RPMI7951 (cell line): ENCODE measurements at places on chromosomes 16 and 17.
A peak's percentile ranks its signal among the peaks of the same experiment; 100 is the strongest.

GRCh38 chr16:12062343-12063003, 85.9 kb downstream of the SNX29 start:
- DNase-seq: peak; percentile 80

DNA sequence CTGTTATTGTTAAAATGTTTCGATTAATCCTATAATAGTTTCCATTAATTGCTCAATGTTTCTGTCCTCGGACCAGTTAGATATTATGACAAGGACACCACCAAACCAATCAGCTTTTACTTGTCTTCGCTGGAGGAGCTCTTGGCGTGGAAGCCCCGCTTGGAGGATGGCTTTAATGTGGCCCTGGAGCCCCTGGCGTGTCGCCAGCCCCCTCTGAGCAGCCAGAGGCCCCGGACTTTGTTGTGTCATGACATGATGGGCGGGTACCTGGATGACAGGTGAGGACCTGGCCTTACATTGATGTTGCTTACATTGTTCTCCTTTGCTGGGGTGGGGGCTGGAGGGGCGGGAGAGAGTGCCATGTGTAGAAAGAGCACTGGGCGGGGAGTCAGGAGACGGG, 3.0 kb downstream of the ENGASE start:
- no peak for DNase-seq

DNA sequence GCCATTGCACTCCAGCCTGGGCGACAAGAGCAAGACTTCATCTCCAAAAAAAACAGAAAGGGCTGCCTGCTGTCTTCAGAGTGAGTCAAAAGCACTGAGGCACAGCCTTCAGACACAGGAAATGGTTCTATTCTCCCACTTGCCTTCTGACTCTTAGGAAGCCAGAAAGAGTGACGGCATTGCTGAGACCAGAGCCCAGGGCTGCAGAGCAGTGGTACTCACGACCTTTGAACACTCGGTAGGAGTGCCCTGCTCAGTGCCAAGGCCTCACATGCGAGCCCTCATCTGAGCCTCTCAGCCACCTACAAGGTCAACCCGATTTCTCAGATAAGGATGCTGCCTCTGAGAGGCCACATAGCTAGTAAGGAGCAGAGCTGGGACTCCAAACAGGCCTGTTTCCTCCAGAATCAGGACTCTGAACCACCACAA, 3.5 kb upstream of the ITGAE start:
- DNase-seq: no peak

GRCh38 chr17:8693328-8693727, 51.3 kb downstream of the CCDC42 start:
- DNase-seq: no peak

- no peak for DNase-seq
These were observed 6.7 kb downstream of the ABCC3 start for GRCh38 chr17:50641357-50641756.

DNA sequence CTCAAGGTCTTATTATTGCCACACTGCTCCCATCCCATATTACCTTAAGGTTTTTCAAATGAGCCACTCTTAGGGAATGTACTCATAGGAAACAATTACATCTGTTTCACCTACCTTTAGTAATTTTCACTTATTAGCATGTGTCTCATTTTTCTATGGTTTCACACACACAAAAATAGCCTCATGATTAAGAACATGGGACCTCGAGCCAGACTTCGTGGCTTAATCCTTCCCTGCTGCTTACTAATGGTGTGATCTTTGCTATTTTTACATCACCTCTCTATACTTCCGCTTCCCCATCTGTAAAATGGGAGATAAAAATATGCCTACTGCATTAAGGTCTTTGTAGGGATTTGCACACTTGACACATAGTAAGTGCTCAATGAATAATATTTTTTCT, 38.5 kb downstream of the OTOA start:
- DNase-seq: no peak

DNA sequence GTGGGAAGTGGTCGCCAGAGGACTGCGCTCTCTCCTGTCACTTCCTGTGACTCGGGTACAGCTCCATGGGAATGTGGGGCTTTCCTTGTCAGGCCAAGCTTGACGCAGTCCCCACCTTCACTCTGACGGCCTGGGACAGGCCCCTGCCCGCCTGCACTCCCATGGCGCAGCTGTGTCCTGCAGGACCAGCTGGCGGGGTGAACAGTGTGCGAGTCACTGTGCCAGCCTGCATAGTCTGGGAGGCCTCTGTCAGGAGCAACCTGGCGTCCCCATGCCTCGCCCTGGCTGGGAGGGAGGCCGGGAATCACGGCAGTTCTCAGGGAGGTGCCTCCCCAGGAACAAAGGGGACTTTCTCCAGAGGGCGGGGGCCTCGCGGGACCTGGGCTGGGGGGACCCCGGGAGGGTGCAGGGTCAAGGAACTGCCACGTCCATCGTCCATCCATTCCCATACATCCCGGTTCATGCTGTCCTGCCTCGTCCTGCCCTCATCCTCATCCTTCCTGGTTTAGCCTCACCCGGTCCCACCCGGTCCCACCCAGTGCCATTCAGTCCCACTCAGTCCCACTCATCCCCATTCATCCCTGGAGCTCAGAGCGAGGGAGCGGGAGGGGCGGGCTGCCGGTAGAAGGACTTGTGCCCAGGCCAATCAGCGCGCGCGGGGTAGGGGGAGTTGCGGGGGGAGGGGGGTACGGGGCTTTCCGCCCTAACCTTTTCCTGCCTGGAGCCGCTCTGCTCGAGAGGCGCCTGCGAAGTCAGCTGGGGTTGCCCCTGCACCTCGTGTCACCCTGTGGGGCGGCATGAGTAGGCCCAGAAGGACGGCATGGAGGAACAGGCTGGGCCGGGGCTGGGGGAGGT, 13.4 kb downstream of the FLYWCH1 start:
- DNase-seq: no peak

DNA sequence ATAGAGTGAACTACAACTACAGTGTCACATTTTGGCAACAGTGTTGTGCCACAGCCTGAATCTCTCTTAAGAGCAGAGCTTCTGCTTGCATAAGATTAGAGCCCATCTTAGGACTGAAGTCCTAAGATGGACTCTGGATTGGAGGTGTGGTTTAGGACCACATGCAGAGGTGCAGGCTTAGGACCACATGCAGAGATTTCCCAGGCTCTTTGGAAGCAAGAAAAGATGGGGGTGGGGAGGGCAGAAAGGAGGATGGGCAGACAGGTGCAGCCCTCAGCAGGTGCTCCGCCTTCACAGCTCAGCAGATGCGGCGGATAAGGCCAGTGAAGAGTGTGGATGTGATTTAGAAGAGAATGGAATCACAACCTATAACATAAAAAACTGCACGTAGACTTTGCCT, 128.7 kb downstream of the TANGO6 start:
- DNase-seq: no peak

DNA sequence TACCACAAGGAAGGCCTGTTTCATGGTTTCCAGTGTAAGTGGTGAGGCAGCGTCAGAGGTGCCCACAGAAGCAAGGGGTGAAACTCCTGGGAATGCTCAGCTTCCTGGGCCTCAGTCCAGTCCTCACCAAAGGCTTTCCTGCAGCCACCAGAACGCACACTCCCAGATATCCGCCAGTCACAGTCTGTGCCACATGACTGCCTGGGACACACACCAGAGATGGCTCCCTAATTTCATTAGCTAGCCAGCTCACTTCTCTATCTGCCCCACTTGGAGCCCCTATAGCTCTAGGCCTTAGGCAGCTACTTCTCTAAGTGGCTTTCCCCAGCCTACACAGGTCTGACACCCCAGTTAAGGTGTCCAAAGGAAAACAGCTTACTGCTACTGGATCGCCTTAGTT, 77.0 kb downstream of the CYTH1 start:
- no peak for DNase-seq

DNA sequence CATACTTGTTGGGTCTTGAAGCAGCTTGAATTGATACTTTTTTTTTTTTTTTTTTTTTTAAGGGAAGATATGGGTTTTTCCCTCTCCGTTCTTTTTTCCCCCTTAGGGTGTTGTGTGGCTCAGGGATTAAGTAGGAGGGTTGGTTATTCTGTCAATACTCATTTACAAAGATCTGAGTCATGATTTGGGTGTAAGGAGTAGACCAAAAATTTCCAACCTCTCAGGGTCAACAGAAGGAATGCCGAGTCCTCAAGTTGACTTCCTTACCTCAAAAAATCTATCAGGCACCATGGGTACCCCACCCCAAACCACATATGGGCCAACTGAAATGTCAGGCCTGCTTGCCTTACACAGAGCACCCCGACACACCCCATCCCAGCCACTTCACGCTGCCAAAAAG, 230.5 kb downstream of the CCDC182 start:
- DNase-seq: peak; percentile 50

DNA sequence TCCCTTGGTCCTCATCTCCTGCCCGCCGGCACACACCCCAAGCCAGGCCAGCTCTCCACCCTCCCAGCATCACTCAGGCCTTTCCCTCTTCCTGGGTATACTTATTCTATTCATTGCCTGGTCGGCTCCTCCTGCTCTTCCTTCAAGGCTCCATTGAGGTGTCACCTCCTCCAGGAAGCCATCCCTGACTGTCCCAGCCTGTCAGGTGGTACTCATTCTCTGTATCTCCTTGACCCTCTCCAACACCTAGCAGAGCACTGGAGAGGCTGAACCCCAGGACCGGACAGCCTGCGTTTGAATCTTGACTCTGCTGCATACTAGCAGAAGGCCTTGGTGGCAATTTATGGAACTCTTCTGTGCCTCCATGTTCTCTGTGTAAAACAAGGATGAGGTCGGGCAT, 428 bp upstream of the TNFRSF13B start:
- no peak for DNase-seq

DNA sequence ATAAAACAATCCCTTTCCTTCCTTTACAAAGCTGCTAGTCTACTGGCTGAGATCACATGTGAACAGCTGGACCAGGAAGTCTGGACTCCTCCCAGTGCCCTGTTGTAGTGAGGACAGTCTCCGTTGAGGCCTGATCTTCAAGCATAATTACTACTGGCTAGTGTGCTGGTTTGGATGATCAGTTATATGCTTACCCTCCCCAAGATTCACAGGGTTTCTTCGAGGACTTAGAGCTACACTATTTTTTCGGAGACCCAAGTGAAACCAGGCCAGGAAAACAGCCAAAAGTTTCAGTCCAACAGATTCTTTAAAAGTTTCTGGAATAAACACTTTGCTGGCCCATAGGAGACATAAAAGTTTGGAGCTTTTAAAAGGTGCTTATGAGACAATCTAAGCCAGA, 194.9 kb upstream of the CDH11 start:
- DNase-seq: no peak

- no peak for DNase-seq
These were observed 20.5 kb downstream of the ATPAF2 start for GRCh38 chr17:18018411-18018921.

DNA sequence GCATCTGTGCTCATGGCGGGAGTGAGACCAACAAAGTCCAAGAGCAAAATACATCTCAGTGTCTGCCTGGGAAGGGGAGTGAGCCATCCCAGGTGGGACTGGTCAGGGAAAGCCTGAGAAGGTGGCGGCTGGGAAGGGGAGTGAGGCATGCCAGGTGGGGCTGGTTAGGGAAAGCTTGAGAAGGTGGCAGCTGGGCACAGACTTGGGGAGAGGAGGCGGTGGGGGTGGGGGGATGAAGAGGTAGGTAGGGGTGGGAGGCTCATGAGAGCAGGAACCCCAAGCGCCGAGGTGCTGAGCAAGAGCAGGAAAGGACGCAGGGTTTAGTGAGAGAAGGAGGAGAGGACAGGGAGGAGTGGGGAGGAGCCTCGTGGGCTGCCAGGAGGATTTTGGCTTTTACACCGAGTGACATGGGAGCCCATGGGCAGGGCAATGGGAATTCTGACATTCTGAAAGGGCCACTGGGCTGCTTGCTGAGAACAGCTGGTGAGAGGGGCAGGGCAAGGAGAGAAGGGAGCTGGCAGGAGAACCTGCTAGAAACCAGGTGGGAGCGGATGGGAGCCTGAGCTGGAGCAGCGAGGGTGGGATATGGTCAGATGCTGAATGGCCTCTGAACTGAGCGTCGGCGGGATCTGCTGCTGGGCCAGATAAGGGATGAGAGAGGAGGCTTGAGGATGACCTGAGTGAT, 256.1 kb upstream of the RPL38 start:
- no peak for DNase-seq

DNA sequence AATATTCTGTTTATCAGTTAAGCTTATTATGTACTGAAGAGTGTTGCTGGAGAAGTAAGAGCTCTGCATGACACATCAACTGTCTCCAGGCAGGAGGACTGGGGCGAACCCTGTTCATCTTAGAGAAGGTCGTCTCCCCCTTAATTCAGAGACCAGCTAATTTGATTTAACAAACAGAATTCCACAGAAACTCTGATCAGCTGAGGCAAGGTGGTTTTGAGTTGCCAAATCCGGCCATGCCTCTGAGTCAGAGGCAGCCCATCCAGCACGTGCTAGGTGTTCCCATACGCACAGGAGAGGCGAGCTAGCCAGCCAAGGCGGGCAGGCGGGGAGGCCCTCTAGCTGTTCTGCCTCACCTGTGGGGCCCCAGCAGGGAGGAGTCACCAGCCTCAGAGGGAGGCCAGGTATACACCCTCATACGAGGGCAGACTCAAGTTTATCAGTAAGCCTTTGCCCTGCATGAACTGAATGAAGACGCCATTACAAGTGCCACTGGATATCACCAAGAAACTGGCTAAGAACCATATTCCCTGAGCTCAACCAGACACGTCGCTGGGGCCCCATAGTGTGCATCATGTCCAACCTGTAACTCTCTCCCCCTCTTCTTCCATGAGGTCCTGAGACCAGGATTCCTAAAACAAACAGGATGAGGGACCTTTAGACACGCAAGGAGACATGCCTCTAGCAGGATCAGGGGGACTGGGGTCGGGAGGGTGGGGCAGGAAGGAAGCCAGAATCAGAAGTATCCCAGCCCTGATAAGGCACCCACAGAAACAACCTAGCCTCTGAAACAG, 25.7 kb downstream of the STAT5A start:
- no peak for DNase-seq

GRCh38 chr17:67202503-67202902, 42.5 kb downstream of the HELZ start:
- DNase-seq: no peak

GRCh38 chr16:9607515-9608230, 516.2 kb downstream of the HAPSTR1 start:
- no peak for DNase-seq

GRCh38 chr16:15466131-15466530, 31.7 kb downstream of the BMERB1 start:
- no peak for DNase-seq

- DNase-seq: peak; percentile 48
These were observed 1.2 kb downstream of the STAT3 start for GRCh38 chr17:42386777-42387657.

GRCh38 chr16:35744726-35745125, 2285.3 kb downstream of the TP53TG3F start:
- peak; percentile 2 for DNase-seq

- DNase-seq: no peak
These were observed 262.4 kb upstream of the CDH8 start for GRCh38 chr16:62298600-62298999.

GRCh38 chr16:11743308-11744074, 834 bp upstream of the TXNDC11 start:
- DNase-seq: peak; percentile 56

- no peak for DNase-seq
These were observed 17.0 kb upstream of the PIK3R6 start for GRCh38 chr17:8884336-8884990.

- DNase-seq: peak; percentile 66
These were observed 79.4 kb upstream of the KSR1 start for GRCh38 chr17:27376637-27377547.

- no peak for DNase-seq
These were observed 94.9 kb downstream of the TMEM132E start for GRCh38 chr17:34673995-34674890.

GRCh38 chr16:2838928-2839327, 8.8 kb downstream of the ZG16B start:
- DNase-seq: peak; percentile 76

GRCh38 chr17:61335845-61336655, 63.6 kb upstream of the TBX2 start:
- peak; percentile 58 for DNase-seq

- peak; percentile 16 for DNase-seq
These were observed 31.2 kb downstream of the NFATC3 start for GRCh38 chr16:68116256-68116867.

GRCh38 chr16:11138769-11139325, 117.2 kb downstream of the SOCS1 start:
- peak; percentile 89 for DNase-seq
